Fibroblast of mammary gland (primary cell): ENCODE measurements at places on chromosomes 4 and X.

GRCh38 chrX:149129767-149130166, 375.3 kb downstream of the IDS start:
- DNase-seq = peak; percentile 37

- peak; percentile 26 for DNase-seq
Measured at GRCh38 chrX:49209434-49210251, 9.7 kb upstream of the SYP start.

DNA sequence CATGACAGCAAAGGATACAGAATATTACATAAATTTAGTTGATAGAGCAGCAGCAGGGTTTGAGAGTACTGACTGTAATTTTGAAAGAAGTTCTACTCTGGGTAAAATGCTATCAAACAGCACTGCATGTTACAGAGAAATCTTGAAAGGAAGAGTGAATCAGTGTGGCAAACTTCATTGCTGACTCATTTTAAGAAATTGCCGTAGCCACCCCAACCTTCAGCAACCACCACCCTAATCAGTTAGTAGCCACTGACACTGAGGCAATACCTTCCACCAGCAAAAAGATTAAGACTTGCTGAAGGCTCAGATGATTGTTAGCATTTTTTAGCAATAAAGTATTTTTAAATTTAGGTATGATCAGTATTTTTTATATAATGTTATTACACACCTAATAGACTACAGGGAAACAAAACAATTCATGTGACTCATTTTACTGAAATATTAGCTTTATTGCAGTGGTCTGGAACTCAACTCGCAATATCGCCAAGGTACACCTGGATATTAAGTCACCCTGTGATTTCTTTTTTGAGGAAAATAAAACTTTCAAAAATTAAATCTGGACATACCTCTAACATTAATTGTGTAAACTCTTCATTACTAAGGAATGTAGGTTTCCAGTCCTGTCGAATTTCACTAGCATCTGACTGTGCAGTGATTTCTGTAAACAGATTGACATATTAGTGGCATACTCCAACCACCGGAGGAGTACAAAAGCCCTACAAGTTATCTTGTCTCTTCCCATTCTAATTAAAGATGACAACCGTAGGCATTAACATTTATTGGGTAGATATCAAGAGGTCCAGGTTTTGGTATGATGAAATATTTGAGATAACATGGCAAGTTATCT, 71.1 kb downstream of the CLOCK start:
- peak; percentile 73 for DNase-seq

GRCh38 chr4:10281996-10282395, 165.4 kb upstream of the WDR1 start:
- no peak for DNase-seq

DNA sequence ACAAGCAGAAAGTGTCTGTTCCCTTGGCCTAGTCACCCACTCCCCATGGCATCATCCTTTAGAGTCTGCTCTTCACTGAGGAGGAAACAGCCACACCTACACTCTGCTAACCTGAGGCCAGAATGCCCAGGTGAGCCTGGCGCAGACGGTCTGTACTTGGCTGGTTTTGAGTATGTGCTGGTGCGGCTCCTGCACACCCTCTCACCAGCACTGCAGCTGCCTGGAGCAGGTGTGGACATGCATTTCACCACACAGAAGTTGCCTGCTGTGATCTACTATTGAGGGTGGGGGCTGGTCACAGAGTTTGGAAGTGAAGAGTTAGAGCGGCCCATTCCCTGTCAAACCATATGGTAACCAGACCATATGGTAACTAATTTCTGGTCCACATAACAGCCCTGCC, 39.5 kb downstream of the KANTR start:
- DNase-seq = no peak

DNA sequence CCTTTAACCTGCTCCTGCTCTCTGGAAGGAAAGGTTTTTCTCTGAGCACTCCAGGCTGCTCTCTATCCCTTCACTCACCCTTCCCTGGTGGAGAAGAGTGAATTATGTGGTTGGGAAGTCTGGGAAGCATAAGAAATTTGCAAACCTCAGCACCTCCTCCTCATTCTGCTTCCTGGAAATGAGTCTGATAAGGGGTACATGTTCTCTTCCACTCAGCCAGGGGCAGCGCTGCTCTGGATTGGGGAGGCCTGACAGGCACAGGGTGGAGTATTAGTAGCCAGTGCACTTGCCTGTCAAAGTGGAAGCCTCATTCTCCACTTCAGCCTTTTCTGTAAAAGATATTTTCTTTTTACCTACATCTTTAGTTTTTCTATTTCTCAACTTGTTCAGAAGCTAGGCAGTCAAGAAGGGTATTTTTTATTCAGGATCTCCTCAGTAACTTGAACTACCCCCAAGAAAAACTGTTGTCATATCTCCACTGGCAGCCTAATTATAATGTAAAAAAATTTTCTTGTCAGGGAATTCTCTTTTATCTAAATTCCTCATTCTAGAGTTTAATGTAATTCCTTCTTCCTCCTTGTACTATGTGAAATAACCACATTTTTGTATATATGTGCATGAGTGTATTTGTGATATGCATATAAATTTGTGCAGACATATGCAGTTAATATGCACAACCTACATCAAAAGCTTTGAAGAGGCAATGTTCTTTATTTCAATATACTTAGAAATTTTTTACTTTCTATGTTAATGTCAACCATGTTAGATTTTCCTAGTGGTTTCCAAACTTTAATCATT, 15.3 kb downstream of the ADAMTS3 start:
- no peak for DNase-seq

DNA sequence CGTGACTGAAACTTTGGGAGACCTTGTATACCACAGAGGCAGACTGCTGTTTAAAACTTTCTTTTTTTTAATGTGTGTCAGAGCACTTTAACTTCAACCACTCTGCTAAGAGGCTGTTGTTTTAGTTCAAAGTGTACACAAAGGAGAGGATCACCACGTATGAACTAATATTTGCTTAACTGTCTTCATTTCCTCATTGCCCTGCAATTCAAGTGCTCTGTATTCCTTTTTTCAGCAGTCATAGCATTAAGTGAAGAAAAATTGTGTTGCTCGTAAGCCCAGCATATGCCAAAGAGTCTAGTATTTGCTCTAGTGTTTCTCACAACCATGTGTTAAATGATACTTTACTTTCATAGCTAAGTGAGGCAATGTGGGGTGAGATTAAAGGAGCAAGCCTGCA, 63.0 kb upstream of the HHIP start:
- peak; percentile 14 for DNase-seq

- DNase-seq = peak; percentile 26
Measured at GRCh38 chrX:106300239-106300638, 132.1 kb downstream of the PWWP3B start.

DNA sequence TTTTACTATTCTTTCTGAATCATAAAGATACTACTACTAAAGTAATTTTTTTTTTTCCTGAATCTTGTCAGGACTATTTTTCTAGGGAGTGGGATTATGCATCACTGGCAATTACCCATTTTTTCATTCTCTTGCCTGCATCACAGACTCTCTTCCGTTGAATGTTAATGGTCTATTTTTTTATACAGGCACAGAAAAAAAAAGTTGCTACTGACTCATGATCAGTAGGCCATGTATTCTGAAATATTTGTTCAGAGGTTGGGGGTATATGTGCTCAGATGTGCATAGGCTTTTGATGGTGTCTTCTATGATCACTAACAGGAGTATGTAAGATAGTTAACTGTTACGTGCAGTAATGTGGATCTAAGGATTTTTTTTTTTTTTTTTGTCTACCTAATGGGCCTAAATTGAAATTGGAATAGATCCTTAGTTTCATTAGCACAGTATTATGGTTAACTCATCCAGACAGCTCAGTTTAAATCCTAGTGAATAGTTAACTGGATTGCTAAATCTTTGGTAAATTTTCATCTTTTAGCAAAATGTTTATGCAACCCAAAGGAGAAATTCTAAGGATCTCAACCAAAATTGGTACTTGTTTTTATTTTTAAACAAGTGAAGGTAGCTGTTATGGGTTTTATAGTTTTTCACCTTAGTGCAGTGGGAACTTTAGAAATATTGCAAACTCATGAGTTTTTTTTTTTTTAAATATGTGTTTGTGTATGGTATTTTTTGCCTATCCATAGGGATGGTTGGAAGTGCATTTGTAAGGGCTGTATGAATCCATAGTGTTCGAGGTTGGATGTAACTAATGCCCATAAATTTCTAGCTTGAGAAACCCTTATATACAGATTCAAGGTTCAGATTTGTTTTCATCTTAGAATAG, 12.1 kb downstream of the BMP2K start:
- peak; percentile 49 for DNase-seq

DNA sequence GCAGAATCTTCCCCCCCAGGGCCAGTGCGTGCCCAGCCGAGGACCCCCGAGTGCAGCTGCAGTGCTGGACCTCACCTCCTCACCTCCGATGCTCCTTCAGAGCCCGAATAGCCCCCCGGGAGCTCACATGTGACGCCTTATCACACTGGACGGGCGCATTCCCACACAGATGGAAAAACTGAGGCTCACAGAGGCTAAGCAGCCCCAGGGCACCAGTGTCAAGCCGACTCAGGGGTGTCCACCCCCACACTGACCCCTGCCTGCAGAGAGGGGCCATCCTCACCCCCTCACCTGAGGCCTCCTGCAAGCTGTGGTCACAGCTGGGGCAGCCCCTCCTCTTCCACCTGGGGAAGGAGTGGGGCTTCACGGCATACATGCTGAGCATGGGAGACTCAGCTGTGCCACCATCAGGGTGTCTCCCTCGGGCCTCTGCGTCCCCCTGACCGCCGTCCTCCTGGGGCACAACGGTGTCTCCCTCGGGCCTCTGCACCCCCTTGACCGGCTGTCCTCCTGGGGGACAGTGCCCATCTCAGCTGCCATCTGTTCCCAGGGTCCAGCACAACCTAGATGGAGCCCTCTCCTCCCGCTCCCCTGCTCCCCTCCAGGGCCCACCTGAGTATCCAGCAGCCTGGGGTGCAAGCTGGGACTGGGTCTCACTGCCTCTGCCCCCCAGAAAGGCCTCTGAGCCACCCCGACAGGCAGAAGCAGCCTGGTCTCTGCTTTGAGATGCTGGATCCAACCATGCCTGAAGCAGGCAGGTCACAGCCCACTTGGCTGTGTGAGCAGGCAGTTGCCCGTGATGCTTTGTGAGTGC, 85.3 kb upstream of the NKX1-1 start:
- no peak for DNase-seq

DNA sequence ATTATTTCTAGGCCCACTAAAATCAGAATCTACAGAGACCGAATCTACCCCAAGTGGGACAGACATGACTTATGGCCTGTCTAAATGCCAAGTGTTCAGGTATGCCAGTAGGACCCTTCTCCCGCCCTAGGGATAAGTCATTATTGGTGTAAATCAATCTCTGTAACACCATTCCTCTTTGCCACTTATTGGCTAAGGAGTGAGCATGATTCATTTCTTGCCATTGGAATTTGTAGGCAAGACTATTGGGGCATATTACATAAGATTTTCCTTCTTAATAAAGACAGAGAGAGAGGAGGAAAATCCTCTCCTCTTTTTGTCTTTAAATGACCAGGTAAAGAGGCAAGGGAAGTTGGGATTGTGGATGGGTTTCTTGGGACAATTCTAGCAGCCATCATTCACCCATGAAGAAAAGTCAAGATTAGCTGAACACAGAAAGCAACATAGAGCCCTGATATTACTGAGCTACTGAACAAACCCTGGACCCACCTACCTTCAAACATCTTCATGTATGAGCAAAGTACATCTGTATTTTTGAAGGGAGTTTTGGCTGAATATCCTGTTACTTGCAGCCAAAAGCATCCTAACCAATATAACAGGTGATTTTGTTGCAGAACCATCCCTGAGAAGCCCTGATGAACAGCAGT, 2.6 kb downstream of the SLC9B2 start:
- DNase-seq = peak; percentile 23

DNA sequence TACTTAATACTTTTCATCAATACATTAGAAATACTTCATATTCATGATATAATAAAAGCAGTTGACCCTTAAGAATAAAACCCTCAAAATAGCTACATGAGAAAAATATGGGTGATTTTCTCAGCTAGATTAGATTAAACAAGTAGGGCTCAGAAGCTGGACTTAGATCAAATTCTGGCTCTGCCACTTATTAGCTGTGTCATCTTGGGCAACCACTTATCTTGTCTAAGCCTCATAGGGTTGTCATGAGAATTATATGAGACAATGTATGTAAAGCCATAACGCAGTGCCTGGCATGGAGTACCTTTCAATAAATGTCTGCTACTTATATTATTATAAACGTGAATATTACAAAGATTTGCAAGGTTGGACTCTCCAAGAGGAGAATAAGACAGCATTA, 84.3 kb upstream of the PGRMC2 start:
- no peak for DNase-seq

DNA sequence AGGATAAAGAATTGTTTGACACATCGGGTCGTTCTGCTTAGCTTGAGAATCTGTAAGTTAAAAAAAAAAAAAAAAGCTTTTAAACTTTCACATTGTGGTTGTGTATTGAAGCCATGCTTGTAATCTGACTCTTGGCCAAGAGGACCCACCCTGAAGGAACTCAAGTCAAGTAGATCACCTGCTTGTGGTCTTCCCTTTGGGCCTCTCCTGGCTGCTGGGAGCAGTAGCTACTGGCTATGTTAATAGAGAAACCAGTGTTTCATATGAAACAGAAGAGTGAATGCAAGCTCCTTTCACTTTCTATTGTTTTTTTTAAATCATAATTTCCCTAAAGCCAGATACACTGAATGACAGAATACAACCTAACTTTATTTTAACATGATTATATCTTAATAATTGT, 402.4 kb upstream of the NDST4 start:
- no peak for DNase-seq

DNA sequence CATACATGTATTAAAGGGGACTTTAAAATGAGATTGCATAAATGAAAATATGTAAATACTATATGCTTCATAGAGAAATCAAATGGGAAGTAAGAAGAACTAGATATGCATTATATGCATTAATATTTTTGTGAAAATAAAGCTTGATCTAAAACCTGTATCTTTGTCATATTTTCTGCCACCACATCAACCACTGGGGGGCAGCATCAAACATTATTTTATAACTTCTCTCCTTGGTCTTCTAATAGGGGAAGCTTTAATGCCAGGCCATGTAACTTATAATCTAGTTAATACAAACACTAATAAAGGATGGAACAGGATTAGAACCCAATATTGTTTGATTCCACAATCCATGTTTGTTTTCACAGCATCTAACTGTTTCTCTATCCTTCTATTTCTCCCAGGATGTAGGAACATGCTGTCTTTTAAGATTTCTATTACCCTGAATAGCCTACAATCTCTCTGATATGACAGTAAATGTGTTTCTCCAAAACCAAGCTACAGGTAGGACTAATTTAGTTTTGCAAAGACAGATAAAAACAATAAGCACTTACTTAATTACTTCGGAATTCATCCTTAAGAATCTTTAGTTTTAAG, 10.0 kb downstream of the QRFPR start:
- DNase-seq = peak; percentile 50

DNA sequence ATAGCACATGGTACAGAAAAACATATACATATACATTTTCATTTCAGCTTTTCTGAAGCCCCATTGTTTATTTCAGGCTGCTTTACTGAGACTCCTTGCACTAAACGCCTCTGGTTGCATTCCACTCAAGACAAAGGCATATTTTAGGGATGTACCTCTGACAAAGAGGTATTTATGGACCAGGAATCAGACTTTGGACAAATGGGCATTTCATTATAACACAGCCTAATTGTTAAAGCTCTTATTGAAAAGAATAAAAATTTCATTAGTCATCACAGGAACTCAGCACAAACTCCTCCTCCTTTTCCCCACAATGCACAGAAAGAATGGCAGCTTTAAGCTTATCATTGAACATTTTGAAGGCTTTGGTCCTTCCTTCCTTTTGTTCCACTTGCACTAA, 62.9 kb upstream of the UGT8 start:
- DNase-seq = no peak
